ENCODE measurements at places on chromosomes 11 and 22.

GRCh38 chr11:2400762-2401435, 349 bp downstream of the TSSC4 start:
- DNase-seq: no peak

DNA sequence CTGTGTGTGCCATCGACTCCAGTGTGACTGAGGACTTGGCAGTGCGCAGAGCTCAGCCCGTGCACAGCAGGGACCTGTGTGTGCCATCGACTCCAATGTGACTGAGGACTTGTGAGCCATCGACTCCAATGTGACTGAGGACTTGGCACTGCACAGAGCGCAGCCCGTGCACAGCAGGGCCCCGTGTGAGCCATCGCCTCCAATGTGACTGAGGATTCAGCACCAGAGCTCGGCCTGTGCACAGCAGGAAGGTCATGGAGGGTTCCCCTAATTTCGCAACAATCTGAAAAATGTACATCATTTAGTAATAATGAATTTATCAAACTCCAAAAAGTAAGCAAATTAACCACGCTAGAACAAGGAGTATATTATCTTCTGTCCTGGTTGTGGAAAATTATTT, 348.3 kb upstream of the B3GAT1 start:
- DNase-seq: no peak

GRCh38 chr11:120303004-120303637, 22.0 kb upstream of the TLCD5 start:
- peak; percentile 38 for DNase-seq

- DNase-seq: peak; percentile 3
These were observed 85.5 kb downstream of the APIP start for GRCh38 chr11:34830648-34831047.

DNA sequence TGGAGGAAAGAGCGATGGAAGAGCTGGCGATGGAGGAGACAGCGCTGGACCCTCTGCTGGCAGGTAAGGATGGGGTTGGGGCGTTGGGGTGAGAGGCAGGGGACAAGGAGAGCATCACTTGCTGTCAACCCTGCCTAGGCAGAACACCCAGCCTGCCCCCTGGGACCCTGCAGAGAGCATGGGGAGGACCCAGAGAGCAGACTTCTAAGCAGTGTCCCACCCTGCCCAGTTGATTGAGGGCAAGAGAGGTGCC, 111.6 kb upstream of the ANO1 start:
- no peak for DNase-seq

DNA sequence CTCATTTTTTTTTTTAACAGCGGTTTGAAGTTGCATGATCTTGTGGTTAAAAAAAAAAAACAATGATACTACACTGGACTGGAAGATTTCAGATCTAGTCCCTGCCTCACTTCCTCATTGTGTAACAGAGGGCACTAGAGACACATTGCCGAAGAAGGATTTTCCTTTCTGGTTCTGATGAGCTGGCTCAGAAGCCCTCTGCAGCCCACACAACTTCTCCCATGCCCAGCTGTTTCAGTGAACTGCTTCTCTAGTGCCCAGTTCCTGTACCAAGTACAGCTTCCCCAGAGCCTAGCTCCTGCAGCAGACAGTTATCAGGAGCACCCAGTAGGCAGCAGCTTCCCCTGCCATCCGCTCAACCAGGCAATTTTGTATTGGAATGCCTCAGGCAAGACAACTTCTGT, 29.5 kb upstream of the ANO5 start:
- no peak for DNase-seq

DNA sequence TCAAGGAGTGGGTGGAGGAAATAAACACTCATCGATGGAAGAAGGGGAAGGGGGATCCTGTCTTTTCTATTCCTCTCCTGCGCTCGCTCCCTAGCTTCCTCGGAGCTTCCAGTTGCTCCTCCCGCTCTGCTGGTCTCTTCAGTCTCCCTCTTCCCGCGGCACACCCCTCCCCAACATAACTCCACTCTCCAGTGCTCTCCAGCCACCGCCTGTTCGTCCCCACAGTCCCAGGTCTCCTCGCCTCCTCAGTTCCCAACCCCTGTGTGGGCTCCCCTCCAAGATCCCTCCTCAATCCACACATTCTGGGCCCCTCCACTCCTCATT, 438 bp downstream of the ZW10 start:
- peak; percentile 37 for DNase-seq

DNA sequence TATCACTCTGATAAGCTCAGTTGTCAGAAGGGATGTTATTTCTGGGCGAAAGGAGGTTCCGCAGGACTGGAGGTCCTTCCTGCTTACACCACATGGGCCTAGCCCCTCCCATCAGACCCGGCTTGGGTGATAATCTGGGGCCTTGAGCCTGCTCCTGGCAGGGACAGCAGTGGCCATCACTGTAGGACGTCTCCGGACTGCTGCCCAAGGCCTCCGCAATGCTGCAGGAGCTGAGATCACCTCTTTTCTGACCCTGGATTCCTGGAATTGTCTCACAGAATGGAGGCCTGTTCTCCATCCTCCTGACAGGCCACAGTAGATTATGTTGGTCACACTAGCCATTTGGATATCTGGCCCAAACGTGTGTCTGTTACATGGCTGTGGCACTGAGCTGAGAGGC, 9.2 kb upstream of the BIK start:
- DNase-seq: no peak

- no peak for DNase-seq
These were observed at the start of gene SYNGR1 for GRCh38 chr22:39349967-39350726. SYNGR1 (plus strand) TSS chr22:39349991; CDS start chr22:39350011, 20 bp downstream.

DNA sequence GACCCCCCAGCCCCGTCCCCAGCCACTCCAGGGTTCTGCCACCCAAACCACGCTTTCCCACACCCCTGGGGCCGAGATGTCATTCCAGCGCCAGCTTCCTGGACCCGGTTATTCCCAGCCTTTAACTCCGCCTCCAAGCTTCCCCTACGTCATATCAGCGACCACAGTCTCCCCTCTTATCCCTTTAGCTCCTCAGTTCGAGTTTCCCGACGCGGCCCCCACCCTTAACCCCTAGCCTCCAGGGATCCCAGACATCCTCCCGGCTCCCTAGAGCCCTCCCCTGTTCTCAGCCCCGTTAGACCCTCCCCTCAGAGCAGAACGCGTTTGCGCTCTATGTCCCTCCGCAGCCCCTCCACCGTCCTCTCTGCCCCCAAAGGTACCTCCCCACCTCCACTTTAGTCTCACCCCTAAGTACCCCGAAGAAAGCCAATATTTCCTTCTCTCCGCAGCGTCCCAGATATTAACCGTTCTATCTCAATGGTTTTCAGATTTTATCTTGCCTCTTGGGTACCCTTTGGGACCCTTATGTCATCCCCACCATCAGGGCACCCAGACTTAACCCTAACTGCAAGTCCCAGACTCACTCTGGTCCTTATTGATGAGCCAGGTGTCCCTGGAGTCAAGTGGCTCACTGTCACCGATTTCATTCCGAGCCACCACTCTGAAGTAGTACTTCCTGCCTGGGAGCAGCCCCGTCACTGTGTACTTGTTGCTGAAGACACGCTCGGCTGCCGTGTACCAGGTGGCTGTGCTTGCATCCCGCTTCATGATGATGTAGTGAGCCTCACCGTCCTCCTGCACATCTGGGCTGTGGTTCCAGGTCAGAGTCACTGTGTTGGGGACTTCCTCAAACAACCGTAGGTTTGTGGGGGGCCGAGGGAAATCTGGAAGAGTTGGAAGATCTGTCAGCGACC, 8.0 kb downstream of the TMEM86A start:
- no peak for DNase-seq

- peak; percentile 75 for DNase-seq
These were observed 82.2 kb upstream of the AKIP1 start for GRCh38 chr11:8828580-8829361.

- DNase-seq: peak; percentile 90
These were observed 25.0 kb downstream of the SWAP70 start for GRCh38 chr11:9688716-9689511.

- no peak for DNase-seq
These were observed 2.1 kb downstream of the UCP3 start for GRCh38 chr11:74006743-74007304.

DNA sequence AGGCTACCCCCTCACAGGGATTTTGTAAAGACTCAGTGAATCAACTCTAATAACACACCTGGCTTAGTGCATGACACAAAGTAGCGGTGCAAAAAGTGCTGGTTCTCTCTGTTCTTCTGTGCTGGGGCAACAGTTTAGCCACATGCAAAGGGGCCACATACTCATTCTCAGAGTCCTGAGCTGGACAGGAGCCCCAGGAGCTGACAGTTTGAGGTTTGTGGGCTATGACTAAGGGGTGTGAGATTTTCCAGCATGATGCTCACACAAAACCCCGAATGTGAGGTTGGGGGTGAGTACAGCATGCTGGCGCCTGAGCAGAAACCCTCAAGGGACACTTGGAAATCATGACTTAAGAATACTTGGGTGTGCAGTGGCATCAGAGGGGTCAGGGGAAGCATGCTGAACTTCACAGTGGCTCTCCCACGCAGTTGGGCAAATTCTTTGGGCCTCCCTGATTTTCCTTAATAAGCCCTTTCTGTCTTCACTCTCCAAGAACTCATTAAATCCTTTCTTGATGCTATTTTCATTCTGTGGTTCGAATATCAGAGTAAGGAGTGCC, 31.0 kb downstream of the TMPRSS5 start:
- DNase-seq: peak; percentile 98

DNA sequence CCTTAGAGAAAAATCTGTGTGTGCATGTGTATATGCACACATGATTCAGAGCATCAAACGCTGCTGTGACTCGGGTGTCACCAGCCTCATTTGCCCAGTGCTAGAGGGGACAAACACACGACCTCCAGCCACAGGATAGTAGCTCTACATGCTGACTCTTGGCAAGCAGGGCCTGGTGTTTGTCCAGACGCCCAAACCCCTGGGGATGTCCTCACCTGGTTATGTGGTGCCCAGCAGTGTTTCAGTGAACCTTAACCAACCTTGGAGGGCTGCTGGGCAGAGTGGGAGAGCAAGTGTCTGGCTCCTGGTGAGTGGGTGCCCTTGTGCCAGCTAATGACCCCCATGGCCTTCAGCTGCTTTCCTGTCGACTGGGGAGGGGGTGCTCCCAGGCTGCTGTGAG, 26.7 kb downstream of the IGLL1 start:
- no peak for DNase-seq

DNA sequence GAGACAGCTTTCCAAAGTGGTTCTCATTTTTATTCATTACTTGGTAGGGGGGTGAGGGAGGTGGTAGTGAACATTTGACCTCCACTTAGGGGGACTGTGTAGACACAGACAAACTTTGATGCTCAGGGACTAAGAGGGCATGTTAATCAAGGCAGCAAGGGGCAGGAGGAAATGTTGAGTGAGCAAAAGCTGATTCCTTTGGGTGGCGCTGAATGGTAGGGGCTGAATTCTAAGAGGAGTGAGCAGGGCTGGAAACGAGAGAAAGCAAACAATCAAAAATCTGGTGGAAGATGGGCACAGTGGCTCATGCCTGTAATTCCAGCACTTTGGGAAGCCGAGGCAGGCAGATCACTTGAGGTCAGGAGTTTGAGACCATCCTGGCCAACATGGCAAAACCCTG, 164.8 kb upstream of the BDNF start:
- no peak for DNase-seq

GRCh38 chr22:37792494-37792893, 15.2 kb upstream of the GCAT start:
- no peak for DNase-seq

- DNase-seq: no peak
These were observed 63.3 kb upstream of the PHF21B start for GRCh38 chr22:45073064-45073463.

GRCh38 chr11:117911694-117912093, 17.5 kb downstream of the TMPRSS13 start:
- no peak for DNase-seq

DNA sequence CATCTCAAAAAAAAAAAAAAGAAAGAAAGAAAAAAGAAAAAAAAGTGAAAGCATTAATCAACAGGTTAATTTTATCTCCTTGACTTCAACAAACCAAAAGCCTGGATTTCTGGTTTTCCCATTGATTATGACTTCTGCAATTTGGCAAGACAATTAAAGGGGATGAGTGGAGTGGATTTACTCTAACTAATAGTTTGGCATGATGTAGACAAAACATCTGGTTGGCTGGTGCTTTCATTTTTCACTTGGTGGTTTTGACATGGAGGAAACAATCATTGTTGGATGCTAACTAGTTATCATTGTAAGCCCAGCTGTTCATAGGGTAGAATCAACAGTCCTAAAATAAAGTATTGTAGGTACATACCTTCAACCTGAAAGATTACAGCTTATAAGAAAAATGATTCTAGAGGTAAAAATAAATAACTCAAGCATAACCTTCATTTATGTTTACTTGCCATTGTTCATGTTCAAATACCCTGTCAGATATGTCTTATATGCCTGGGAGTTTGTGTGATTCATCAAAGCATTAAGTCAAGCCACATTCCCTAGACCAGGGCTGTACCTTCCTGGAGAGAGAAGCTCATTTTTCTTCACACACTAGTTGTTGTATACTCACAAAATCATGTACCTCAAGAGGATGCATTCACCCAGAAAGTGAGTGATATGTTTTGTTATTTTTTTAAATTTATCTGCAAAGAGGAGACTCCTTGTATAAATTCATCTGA, 15.1 kb downstream of the FIBIN start:
- DNase-seq: peak; percentile 26

- DNase-seq: peak; percentile 14
These were observed 414.5 kb upstream of the SYN3 start for GRCh38 chr22:33472462-33473344.

GRCh38 chr11:2380807-2381350, 3.8 kb downstream of the CD81 start:
- no peak for DNase-seq

DNA sequence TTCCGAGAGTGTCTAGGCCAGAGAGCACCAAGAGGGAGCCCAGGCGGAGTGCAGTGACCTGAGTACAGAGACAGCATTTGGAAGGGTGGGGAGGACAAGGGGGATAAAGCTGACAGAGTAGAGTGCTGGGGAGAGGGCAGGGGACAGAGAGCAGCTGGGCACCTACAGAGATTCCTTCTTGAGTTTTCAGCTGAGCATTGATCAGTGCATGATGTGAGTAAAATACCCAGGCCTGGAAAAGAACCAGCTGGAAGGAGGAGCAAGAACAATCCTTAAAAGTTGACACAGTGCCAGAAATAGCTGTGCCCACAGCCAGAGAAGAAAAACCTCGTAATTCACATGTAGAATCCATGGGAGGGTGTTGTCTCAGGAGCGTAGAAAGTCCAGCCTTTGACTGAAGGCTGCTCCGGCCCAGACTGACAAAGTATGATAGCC, 33.9 kb upstream of the PANX2 start:
- no peak for DNase-seq

DNA sequence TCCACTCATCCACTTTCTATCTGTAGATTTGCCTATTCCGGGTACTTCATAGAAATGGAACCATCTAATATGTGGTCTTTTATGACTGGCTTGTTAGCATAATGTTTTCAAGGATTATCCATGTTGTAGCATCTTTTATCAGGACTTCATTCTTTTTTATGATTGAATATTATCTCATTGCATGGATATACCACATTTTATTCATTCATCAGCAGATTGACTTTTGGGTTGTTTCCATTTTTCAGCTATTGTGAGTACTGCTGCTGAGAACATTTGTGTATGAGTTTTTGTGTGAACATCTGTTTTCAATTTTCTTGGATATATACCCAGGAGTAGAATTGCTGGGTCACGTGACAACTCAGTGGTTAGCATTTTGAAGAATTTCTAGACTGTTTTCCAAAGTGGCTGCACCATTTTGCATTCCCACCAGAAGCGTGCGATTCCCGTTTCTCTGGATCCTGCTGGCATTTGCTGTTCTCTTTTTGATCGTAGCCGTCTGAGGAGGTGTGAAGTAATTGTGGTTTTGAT, 8.9 kb downstream of the DERL3 start:
- peak; percentile 80 for DNase-seq

- DNase-seq: no peak
These were observed 22.3 kb upstream of the A4GALT start for GRCh38 chr22:42742940-42743339.
